Naive thymus-derived CD8-positive, alpha-beta T cell (primary cell): ENCODE measurements at places on chromosomes 3 and 15.

DNA sequence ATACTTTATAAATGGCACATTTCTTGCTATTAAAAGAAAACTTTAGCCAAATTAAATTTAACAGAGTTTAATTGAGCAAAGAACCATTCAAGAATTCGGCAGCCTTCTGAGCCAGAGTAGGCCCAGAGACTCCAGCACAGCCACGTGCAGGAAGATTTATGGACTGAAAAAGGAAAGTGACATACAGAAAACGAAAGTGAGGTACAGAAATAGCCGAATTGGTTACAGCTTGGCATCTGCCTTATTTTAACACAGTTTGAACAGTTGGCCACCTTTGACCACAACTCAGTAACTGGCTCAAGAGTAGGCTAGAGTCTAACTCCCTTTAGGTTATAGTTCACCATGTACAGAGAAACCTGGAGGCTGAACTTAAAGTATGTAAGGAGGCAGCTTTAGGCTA lies 17.6 kb downstream of the CFAP44 start:
- no peaks in the 10 kb centered on the region for H3K27me3 ChIP-seq
- peaks cover 66% of the 10 kb centered on the region for H3K36me3 ChIP-seq
- H3K4me1 ChIP-seq, result peaks cover 12% of the 10 kb centered on the region
- H3K27ac ChIP-seq, result no peak overlapping the region

GRCh38 chr15:57654153-57654852 lies 52.2 kb upstream of the POLR2M start:
- DNase-seq, result no peak
- H3K27me3 ChIP-seq, result peaks cover 5% of the 10 kb centered on the region
- no peaks in the 10 kb centered on the region for H3K36me3 ChIP-seq
- no peak overlapping the region for H3K4me3 ChIP-seq

DNA sequence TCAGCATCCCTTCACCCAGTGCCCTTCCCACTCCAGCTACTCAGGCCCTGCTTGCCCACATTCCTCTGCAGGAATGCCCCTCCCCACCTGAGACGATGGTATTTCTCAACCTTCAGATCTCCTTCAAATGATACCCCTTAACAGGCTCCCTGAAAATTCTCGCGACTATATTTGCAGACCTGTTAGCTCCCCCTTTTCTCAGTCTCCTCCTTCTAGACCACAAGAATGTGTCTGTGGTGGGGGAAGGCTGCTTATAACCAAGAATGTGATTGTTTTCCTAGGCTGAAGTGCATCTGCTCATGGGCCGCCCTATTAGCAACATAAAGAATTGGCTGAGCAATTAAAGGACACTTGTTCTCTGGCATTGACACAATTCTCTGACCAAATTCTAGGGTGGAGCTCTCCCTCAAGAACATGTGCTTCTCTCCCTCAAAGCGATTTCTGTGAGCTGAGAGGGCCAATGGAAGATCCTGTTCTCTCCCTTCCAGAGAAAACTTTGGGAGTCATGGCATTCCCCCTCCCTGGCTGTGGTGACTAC lies 19.1 kb upstream of the LIMD1 start:
- no peak for DNase-seq
- H3K27me3 ChIP-seq, result no peaks in the 10 kb centered on the region
- H3K27ac ChIP-seq, result no peak overlapping the region
- H3K4me1 ChIP-seq, result peaks cover 7% of the 10 kb centered on the region
- H3K36me3 ChIP-seq, result no peaks in the 10 kb centered on the region

- H3K27ac ChIP-seq, result no peak overlapping the region
- H3K4me3 ChIP-seq, result no peak overlapping the region
- DNase-seq, result no peak
Observed at GRCh38 chr3:184676927-184677326, 34.9 kb downstream of the MAGEF1 start.

DNA sequence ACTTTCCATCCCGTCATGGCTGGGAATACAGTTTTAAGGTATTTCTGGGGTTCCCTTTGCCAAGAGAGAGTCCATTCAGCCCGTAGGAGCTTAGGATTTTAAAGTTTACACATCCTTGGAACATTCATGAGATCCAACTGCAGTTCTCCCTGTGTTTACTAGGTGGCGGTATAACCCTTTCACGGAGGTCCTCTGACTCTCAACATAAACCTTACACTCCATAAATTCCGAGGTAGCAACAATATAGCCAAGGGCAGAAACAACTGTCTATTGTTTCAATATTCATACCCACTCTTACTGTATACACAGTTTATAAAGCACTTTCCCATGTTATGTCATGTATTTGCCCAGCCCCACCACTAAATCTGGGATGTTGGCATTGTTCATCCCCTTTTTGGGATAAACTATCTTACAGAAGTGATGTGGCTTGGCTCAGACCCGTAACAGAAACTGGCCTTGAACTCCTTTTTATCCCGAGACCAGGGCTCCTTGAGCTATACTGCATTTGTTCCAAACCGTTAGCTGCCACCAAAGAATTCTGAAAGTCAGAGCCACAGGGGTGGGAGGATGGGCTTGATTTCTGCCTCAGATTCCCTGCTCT lies 69.2 kb upstream of the COL6A5 start:
- no peak for DNase-seq
- no peak overlapping the region for H3K4me3 ChIP-seq
- no peaks in the 10 kb centered on the region for H3K36me3 ChIP-seq
- peaks cover 32% of the 10 kb centered on the region for H3K27me3 ChIP-seq

GRCh38 chr15:74854453-74855022 lies 11.6 kb upstream of the ULK3 start:
- peaks cover 50% of the 10 kb centered on the region for H3K36me3 ChIP-seq
- DNase-seq, result no peak
- H3K4me1 ChIP-seq, result peaks cover 39% of the 10 kb centered on the region
- H3K27me3 ChIP-seq, result no peaks in the 10 kb centered on the region
- H3K27ac ChIP-seq, result no peak overlapping the region

- DNase-seq, result no peak
- peaks cover 83% of the 10 kb centered on the region for H3K36me3 ChIP-seq
- H3K4me1 ChIP-seq, result peaks cover 7% of the 10 kb centered on the region
- no peak overlapping the region for H3K4me3 ChIP-seq
- H3K27me3 ChIP-seq, result no peaks in the 10 kb centered on the region
- H3K27ac ChIP-seq, result no peak overlapping the region
Observed at GRCh38 chr3:195302431-195302830, 31.5 kb upstream of the XXYLT1 start.
